ENCODE measurements at places on chromosomes 11 and 22. TPM values are rescaled to one million over a fixed set of nuclear protein-coding genes. Genes with fewer than 3 reads are reported as not detected.

Gene MAML2
- 10.1 TPM for total RNA-seq

Gene ARFIP2
- 87.0 TPM for total RNA-seq

Gene NTM
- 4.8 TPM for total RNA-seq

Gene ATP6V1E1
- 152 TPM for total RNA-seq

Gene SNRPD3
- total RNA-seq: 169 TPM

Gene CREB3L1
- 35.7 TPM for total RNA-seq

Gene ANGPTL5
- not detected for total RNA-seq

Gene PANX1
- 51.4 TPM for total RNA-seq

Gene MMP7
- total RNA-seq: 0.71 TPM

Gene EHF
- not detected for total RNA-seq

Gene CCDC73
- not detected for total RNA-seq

Gene TRIM6
- 7.1 TPM for total RNA-seq

Gene BUD13
- 13.8 TPM for total RNA-seq

Gene OR2AG1
- total RNA-seq: not detected

Gene INS
- total RNA-seq: not detected

Gene TSGA10IP
- not detected for total RNA-seq

Gene NLRP10
- 1.6 TPM for total RNA-seq

Gene MS4A15
- not detected for total RNA-seq
